ENCODE measurements at places on chromosomes 1 and 21.
A peak's percentile ranks its signal among the peaks of the same experiment; 100 is the strongest.

DNA sequence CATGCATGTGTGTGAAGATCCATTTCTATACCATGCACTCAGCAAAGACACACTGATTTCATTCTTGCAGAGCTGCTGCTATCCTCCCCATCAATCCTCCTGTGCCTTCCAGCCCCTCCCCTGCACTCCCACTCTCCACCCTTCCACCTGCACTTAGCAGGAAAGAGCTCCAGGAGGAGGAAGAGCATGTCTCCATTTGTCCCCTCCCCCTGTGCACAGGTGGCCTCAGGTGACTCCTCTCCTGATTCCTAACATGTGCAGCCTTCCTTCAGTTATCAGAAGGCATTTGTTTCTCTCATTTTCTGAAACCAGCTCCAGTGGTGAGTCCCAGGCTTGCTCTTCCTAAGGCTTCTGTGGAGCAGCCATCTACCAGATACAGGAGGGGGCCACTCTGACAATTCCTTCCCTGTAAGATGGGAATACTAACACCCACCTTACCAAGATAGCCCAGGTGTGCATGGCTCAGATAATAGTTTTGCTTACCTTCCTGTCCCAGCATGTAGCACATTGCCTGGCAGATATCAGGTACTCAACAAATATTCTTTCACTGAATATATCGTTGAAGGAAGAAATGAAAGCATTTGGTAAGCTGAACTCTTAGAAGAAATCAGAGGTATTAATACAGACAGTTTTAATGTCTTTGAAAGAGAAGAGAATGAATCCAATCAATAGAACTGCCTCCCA, 21.9 kb upstream of the FAM3B start:
- DNase-seq = no peak

- peak; percentile 70 for DNase-seq
Measured at GRCh38 chr1:219161371-219161770, 12.3 kb upstream of the LYPLAL1 start.

DNA sequence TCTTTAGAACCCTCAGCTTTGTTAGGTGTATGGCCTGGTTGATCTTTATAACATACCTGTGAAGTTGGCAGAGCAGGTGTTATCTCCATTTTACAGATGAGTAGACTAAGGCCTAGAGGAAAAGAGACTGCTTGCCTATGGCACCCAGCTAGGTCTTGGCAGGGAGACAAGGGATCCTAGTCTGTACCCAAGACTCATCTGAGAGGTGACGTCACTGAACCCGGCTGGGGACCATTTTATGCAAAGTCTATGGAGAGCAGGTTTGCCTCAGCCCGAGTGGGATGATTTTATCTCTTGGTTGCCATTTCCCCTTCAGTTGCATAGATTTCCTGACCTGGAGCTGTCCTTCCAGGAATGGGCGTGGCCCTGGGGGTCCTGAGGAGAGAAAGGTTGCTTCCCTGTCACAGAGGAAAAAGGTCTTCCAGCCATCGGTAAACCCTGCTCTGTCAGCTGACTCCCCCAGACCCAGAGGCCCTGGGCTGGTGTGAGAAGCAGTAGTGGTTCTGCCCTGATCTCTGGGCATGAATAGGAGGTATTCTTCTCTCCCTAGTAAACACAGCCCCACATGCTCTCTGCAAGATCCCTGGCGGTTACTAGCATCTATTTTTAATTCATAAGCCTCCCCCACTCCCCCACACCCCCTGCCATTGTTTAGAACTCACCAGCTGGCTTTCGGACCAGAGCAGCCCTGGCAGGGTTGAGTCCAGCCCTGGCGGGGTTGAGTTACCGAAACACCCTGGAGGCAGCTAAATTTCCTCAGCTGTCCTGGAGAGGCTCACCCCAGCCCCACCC, 19.6 kb downstream of the TMCC2 start:
- DNase-seq = no peak

DNA sequence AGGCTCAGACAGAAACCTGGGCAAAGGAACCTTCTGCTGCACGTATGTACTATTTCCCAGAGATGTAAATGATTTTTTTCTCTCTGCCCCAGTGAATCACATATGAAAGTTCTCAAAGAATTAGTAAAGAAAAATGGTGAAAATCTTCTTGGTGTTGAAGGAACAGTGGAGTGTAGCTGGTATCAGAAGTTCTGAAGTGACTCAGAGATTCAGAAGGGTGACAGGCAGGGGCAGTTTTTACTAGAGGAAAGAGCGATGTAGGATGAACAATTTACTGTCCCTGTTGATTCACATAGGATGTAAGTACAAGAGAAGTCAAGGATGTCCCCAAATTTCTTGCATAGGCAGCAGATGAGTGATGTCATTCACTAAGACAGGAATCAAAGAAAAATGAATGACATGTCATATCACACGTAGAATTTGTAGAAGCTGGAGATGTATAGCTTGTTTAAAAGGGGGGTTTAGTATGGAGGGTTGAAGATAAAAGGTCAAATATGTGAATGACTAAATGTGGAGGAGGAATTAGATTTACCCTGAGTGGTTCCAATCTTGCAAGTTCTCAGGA, 26.4 kb downstream of the WLS start:
- DNase-seq = no peak

DNA sequence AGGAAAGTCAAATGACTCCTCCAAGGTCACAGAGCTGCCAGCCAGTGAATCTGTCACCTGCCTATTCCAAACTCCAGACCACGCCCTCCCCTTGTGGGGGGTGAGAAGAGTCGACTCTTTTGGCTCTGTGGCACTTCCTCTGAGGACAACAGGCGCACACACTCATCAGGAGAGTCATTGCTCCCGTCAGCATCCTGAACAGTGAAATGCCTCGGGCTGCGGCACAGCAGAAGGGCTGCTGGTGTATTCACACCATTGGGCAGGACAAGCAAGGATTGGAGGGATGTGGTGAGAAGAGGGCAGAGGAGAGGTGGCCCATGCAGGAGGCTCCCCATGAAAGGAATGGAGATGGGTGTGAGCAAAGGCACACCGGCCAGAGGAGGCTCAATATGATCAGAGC, 239.0 kb downstream of the TOMM20 start:
- DNase-seq = no peak

GRCh38 chr1:181794332-181794731, 267.2 kb downstream of the ZNF648 start:
- no peak for DNase-seq

DNA sequence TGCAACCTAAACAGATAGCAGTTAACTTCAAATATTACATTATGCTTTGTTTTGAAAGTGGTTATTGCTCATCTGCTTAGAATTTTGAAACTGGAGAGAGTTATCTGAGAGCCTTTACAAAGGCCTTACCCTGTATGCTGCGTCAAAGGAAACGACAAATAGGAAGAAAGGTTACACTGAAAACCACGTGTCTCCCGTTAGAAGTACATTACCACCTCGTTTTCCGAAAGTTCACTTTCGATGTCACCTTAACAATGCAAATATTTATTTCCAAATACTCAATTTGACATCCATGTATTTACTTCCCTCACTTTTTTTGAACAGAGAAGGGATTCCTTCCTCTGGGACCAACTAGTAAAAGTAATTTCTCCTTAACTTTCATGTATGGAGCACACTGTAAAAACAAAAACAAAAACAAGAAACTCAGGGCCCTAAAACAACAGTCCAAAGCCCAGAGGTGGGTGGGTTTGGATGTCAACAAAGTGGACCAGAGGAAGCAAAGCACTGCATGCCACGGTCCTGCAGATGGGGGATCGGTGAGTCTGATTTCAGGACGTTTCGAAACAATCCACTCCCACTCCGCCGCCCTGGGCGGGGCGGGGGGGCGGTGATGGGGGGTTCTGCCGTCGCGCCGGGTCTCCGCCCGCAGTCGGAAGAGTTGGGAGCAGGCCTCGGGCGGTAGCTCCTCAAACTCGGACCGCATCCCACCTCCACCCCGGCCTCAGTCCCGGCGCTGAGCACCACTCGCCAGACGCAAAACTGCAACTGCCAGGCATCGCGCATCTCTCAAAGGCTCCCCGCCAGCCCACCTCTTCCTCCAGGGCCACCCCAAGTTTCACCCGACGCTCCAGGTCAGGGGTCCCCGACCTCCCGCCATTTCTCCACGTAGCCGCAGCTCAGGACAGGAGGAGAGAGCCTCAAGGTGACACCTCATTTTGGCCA, 841 bp downstream of the ADSS2 start:
- peak; percentile 37 for DNase-seq

- DNase-seq = no peak
Measured at GRCh38 chr1:234581063-234581714, 28.8 kb downstream of the IRF2BP2 start.

DNA sequence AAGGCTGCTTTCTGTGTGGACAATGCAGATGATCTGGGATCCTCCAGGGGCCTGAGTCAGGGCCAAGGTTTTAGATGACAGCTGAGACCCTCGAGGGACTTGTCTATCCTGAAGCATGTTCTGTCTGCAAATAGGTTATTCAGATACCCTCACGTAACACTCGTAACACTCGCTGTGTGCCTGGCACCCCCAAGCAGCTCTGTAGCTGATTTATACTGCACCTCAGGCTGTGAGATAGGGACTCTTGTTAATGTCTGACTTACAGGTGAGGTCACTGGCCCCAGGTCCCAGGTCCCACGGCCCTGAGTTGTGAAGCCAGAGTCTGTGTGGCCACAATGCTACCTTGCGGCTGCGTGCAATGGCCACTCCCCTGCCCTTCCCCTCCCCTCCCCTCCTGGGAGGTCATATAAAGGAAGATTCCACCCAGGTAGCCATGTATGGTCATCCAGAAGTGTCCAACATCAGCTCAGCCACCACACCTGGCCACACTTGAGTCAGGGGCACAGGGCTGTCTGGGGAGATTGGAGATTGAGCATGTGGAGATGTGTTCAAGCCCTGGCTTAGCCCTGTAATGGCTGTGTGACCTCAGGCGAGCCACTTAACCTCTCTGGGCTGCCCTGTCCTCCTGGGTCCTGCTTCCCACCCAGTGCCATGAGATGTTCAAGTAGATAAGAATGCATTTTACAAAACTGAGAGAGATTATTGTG, 687.7 kb downstream of the MATN1 start:
- no peak for DNase-seq

DNA sequence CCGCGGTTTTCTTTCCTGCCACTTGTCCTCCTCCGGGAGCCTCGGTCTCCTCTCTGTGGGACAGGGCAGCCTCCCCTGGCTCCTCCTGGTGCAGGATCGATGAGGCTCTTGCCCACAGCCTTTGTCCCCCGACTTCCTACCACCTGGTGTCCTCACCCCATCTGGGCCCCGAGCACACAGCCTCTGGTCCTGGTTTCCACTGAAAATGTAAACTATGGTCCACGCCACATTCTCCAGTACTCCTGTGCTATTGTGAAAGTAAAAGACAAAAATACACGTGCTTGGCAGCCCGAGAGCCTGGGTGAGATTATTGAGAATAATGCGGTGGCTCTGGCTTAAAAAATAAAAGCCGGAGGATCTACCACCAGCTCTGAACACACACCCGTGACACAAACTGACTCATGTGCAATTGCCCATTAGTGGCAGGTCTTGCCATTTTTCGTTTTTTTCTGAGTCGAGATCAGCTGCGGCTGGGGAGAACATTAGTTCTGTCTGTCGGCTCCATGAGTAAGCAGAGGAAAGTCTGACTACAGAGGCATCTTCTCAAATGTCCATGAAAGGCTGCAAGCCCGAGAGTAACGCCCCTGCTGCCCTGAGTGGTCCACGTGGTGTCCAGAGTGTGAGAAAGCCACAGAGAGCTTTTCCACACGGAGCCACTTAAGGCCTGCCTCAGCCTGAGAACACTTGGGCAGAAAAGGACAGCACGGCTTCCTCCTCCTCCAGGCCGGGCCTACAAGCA, 5.7 kb upstream of the COL6A2 start:
- DNase-seq = no peak

- no peak for DNase-seq
Measured at GRCh38 chr1:161994175-161994668, 29.4 kb downstream of the OLFML2B start.

DNA sequence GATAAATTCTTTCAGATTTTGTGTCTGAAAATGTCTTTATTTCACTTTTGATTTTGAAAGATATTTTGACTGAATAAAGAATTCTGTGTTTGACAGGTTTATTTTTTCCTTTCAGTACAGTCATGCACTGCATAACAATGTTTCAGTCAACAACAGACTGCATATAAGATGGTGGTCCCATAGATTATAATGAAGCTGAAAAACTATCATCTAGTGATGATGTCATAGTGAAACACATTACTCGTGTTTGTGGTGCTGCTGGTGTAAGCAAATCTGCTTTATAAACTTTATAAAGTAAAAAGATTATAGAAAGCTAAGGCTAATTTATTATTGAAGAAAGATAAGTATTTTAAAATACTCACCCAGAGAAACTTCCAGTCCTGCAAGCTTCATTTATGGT, 65.3 kb upstream of the PRRX1 start:
- DNase-seq = no peak

DNA sequence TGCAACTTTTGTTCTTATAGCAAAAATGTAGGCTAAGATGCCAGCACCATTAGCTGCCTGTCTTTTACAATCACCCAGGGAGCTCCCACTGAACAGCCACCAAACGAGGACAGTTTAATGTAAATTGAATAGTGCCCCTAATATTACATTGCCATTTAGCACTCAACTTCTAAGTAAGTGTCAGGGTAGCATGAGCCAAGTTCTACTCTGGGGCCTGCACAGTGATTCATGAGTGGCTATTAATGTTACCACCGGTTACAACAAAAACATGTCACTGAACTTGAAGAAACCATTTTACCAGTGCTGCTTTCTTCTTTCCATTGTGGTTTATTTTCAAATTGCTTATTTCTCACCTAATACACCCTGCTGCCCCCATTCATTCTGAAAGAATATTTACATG, 295.6 kb upstream of the RRP15 start:
- DNase-seq = no peak

GRCh38 chr1:2335721-2336455, 55.5 kb downstream of the MORN1 start:
- no peak for DNase-seq

DNA sequence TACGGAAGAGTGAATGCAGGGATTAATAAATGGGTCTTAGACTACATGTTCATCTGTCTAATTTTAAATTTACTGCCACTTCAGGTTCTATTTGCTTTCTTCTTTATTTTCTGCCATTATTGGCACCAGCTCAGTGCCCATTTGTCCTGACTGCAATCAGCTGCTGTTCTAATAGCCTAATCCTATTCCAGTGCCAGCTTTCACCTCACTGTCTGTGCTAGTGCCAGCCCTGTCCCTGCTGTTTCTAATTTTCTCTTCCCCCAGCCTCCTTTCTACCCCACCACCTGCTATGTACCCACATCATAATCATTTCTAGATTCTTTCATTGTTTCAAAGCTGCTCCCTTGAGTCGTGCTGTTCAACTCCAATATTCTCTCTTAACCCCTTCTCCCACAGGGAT, 86.4 kb downstream of the KCNK1 start:
- DNase-seq = no peak

DNA sequence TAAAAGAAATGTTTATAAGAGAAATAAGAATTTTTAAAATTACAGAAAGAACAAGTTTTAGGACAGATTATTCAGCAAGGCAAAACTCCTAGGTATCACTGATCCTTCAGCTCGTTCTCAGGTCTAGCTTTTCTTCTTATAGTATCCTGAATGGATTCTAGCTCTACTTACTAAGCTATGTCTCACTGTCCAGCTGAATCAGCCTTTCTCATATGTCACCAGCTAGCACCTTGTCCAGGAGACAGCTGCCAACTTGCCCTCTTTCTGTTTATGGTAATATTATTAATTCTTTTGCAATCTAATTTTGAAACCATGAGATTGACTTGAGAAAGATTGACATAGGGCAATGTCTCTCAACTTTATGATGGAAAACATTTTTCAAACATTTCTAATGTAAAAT, 159.9 kb downstream of the LYPLAL1 start:
- no peak for DNase-seq

All from NCI-H460 (cell line).